Fibroblast of the aortic adventitia (primary cell): ENCODE measurements at places on chromosomes 7 and 10. TPM values are rescaled to one million over a fixed set of nuclear protein-coding genes. Genes with fewer than 3 reads are reported as not detected.

- DNase-seq: no peak
Observed at GRCh38 chr7:144397086-144397485, 6.4 kb downstream of the NOBOX start.

GRCh38 chr7:5354460-5355232, 69.0 kb downstream of the TNRC18 start:
- peak; percentile 60 for DNase-seq

- no peak for DNase-seq
Observed at GRCh38 chr7:137753067-137753466, 93.7 kb downstream of the DGKI start.

DNA sequence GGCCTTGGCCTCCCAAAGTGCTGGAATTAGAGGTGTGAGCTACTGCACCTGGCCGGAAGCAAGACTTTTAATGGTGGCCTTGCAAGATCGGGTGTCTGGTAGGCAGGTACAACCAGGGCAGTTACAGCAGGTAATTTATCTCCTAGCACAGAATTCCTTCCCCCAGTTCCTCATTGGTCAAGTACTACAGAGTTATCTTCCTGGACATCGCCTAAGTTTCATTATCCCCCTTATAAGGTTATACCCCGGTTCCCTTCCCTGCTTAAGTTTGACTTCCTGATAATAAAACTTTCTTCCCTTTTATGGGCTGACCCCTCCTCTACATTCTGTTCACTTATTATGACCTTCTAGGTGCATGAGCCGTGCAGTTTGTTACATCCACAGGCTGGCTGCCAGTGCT, 19.0 kb upstream of the CYP3A43 start:
- DNase-seq: no peak

- no peak for DNase-seq
Observed at GRCh38 chr7:153084278-153084677, 324.7 kb downstream of the ACTR3B start.

- peak; percentile 50 for DNase-seq
Observed at GRCh38 chr7:77425101-77426051, 9.2 kb upstream of the GSAP start.

The PCGF6 gene
- 16.4 and 64.0 TPM in 2 replicates for total RNA-seq

GRCh38 chr7:79340212-79340611, 113.3 kb downstream of the MAGI2 start:
- DNase-seq: no peak

- DNase-seq: no peak
Observed at GRCh38 chr7:90756366-90756765, 160.2 kb downstream of the CDK14 start.

- DNase-seq: no peak
Observed at GRCh38 chr10:23820792-23821191, 381.9 kb downstream of the OTUD1 start.

- DNase-seq: no peak
Observed at GRCh38 chr7:30214651-30215137, 69.7 kb upstream of the ZNRF2 start.

GRCh38 chr10:42885491-42886270, 103.1 kb downstream of the BMS1 start:
- no peak for DNase-seq

The SMARCD3 gene
- total RNA-seq: 44.9 and 59.7 TPM in 2 replicates

The PPP3CB gene
- total RNA-seq: 45.5 and 49.2 TPM in 2 replicates

The PPP1R3C gene
- total RNA-seq: 41.1 and 92.6 TPM in 2 replicates
